Suppressor macrophage treated with lipopolysaccharide for 4 hours (primary cell): ENCODE measurements at places on chromosomes 11 and 22.

DNA sequence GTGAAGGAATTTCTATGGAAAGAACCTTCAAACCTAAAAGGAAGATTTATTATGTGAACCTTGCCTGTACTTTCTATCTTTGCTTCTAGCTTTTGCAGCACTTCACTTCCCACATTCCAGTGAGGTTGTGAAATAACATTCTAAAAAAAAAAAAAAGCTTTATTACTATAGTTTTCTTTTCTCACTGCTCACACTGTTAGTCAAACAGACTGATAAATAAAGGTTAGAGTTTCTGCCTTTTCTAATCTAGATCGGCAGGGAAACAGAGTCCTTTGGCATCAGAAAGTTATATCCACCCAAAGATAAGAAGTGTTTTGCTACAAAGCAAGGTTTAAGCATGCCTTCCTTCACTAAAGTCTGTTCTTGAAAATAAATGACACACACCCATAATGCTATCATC lies 2.8 kb downstream of the AAMDC start:
- peak; percentile 6 for DNase-seq

DNA sequence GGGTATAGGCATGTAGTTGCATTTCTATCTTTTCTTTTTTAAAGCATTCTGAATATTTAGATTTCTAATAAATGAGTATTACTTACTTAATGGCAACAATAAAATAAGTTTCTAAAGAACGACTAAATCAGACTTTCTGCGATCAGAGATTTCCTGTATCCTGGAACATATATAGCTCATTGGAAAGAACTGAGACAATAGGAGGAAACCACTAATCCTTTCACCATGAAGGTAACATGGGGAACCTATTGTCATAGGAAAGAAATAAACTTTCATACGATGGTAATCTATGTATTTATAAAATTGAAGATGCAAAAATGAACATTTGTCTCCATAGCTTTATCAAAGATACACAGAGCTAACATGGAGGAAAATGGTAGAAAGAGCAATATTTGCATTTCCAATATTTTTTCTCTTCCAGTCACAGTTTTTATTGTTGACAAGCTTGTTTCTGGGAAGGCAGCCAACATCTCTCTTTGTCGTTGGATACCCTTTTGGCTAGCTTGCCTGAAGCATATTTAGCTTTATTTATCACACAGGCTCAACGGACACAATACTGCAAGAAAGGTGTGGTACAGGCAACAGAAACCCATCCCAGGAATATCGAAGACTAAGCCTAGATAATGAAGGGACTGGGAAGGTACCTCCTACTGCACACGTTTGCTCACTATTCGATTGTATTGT lies 293.3 kb upstream of the MPPED2 start:
- DNase-seq: no peak

- no peak for DNase-seq
Observed at GRCh38 chr22:22800716-22801115, 86.9 kb upstream of the IGLL5 start.

- DNase-seq: no peak
Observed at GRCh38 chr22:22161924-22162851, 82.4 kb upstream of the VPREB1 start.
